ENCODE measurements at places on chromosomes 1 and 21.

DNA sequence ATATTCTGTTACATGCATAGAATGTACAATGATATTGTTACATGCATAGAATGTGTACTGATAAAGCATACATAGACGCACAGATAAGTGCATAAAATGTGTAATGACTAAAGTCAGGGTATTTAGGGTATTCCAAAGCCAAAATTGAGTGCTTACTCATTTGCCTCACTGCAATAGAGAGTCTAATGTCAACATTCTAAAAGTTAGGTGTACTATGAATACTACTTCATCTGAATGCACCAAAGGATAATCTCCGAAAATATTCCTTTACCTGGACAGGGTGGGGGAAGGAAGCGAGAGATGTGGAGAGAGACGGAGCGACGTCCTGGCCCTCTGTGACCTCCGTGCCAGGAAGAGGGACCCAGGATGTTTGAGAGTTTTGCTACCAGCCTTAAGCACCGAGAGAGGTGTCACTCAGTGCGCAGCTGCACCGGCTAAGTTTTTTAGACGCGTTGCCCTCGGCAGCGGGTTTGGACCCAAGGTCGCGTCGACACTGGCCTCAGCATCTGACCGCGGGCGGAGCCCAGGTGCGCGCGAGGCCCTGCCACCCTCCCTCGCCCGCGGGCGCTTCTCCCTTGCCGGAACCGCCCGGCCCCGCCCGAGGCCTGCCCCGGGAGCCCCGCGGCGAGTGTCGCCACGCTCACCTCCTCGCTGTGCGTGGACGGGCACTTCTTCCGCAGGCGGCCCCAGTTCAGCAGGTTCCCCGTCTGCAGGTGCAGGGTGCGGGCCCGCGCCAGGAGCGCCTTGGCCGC, 660 bp downstream of the GCLM start:
- peak; percentile 25 for DNase-seq

- no peak for DNase-seq
Measured at GRCh38 chr21:14922980-14923379, 141.8 kb downstream of the NRIP1 start.

DNA sequence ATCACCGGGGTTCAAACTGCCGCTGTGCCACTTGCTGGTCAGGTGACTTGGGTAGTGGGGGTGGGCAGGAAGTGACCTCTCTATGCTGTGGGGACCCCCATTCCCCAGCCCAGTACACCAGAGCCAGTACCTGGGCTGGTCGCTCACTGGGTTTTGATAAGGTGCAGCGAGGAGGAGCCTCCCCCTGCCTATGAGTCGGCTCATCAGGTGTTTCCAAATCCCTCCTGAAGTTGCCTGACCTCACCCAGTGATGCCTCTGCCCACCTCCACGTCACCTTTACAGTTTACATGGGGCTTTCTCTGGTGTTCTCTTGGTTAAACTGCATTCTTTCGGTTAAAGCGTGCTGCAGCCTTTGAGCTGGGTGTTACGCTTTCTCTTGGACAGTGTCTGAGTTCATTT, 58.2 kb downstream of the ARHGEF10L start:
- DNase-seq = no peak

DNA sequence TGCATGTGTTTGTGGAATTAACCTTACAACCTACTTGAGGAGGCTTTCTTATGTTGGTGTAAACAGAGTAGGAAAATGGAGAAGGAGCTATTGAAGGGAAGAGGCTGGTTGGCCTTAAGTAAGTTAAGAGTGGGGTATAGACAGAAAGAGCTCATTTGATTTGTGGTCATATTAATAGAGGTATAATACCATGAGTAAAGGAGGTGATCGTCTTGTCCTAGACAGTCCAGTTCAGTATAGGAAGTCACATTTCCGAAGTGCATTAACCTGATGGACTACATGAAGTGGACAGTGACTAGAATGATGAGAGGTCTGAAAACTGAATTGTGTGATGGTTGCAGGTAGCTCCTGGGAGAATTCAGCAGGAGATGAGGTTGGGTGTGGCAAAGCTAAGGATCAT, 215.4 kb upstream of the ZC3H12A start:
- no peak for DNase-seq

GRCh38 chr1:6386371-6386949, 7.1 kb downstream of the ACOT7 start:
- no peak for DNase-seq

GRCh38 chr1:36400825-36401601, 3.3 kb upstream of the LSM10 start:
- peak; percentile 73 for DNase-seq

GRCh38 chr1:201418461-201418860, 3.1 kb downstream of the TNNI1 start:
- DNase-seq = no peak

GRCh38 chr1:117051224-117052064, 8.7 kb upstream of the TTF2 start:
- no peak for DNase-seq

GRCh38 chr1:10968411-10968826, 44.0 kb upstream of the TARDBP start:
- DNase-seq = no peak

- no peak for DNase-seq
Measured at GRCh38 chr1:109963864-109964263, 20.7 kb upstream of the AHCYL1 start.

DNA sequence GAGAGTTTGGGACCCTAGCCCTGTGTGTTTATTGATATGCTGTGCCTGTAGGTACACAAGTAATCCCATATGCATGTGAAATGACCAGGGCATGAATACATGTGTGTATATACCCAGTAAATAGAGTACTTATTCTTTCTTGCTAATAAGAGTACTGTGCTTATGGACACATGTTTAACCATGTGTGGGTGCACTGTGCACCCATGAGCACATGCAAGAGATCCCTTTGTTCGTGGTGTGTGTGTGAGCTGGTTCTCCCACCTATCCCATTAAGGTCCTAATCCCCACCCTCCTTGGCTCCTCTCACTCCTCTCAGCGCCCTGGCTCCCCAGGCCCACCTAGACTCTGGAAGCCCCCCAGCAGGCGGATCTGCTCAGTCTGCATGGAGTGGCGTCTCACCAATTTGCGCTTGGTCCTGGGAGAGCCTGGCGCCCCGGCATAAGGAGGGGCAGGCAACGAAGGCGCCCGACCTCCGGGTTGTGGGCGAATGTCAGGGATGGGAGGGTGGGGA, 2.2 kb upstream of the LIX1L start:
- no peak for DNase-seq

DNA sequence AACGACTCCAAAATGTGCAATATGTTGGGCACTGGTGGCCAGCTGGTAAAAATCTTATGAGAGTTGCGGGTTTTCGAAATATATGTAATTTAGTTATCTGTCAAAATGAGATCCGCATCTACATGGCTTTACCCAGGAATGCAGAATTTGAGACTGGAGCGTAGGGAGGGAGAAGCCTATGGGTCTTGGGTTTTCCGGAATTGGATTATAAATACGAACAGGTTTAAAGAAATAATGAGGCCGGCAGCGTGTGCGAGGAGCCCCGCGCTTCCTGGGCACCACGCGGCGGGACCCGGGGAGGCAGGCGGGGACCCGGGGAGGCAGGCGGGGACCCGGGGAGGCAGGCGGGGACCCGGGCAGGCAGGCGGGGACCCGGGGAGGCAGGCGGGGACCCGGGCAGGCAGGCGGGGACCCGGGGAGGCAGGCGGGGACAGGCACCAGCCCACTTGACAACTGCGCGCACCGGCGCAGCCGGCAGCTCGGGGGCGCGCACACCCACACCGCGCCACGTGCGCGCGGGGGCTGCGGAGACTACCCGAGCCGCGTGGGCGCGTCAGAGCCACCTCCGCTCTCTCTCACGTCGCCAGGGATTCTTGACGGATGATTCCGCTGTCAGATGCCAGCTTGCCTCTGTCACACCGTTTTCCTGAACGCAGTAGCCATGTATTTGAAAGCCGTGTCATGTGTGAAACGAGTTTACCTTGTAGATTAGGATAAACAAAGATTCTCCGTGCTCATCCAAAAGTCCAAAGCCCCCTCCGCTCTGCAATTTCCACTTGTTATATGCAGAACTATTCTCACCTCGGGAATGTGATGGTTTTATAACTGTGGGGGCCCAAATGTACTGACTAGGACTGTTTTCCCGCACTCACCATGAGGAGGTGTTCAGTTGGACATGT, 54.3 kb upstream of the HNRNPU start:
- peak; percentile 74 for DNase-seq

- DNase-seq = peak; percentile 75
Measured at GRCh38 chr1:181149326-181150125, 61.0 kb downstream of the IER5 start.

- no peak for DNase-seq
Measured at GRCh38 chr21:46455575-46456385, 2.9 kb upstream of the DIP2A start.

DNA sequence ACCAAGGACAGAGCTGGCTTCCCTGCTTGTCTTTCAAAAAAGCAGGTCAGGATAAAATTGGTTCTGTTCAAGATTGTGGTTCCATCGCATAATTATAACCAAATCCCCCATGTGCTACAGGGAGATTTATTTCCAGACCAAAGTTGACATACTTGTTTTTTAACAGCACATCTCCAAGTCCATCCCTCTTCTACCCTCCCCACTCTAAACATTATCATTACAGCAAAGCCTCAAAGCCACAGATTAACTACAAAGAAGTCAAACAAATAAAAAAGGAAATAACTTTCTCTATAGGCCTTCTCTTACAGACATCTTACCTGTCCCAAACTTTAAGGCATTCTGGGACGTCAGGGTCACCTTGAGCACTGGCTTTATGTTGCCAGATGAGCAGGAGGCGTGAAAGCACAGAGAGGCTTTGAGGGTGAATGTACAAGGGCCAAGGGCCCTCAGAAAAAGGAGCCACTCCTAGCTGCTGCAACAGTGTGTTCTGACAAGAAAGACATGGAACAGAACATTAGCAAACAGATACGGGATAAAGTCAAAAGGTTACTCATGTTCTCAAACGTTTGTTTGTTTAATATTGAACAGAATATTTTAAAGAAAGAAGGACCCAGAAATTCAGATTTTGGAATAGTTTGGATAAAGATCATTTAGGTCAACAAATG, 31.2 kb downstream of the UBR4 start:
- DNase-seq = no peak

DNA sequence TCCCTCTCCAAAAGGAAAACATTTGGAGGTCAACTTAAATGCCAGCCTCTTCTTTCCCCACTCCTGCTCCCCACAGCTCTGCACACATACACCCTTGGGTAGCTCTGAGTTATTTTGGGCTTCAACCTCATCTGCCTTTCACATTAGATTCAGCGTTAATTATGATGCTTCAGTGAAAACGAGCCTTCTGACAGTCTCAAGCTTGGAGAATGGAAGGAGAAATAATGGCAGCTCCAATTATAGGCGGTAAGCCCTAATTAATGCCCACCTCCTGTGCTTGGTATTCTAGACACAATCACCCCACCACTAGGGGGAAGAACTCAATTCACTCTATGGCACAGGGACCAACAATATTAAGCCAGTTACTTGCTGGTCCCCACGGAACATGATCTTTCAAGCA, 397.9 kb downstream of the BRINP2 start:
- DNase-seq = no peak

- DNase-seq = no peak
Measured at GRCh38 chr1:175787881-175788280, 44.5 kb upstream of the TNR start.

DNA sequence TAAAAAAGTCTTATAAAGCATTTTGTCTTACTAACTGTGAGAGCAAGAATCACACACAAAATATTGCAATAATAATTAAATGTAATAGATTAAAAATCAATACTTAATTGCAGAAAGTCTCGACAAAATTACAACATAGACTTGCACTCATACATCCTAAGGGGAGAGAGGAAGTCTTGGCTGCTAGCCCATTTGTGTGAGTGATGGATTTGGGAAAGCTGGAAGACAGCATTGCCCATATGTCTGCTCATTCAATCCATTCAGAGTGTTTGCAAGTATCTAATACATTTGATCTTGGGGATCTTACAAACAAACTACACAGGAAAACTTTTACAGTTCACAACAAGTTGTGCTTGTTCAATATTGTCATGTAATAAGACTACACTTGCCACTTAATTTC, 140.5 kb downstream of the COL11A1 start:
- no peak for DNase-seq

GRCh38 chr21:42527489-42528158, 14.0 kb downstream of the SLC37A1 start:
- DNase-seq = peak; percentile 71

DNA sequence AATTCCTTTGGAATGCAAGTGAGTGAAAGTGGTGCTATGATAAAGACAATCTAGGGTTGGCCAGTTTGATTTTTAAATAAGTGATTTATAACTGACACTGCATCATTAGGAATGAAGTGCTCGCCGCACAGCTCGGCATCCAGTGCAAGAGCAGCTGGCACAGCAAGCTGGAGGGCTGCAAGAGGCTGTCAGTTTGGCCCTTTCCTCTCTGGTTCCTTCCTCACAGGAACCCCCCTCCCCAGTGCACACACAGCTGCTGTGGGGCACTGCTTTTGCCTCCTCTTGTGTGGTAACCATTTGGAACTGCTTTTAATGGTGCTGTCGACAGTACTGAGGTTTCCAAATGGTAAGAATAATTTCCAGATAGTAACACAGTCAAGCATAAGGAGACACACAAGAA, 10.4 kb upstream of the BCAR3 start:
- no peak for DNase-seq

DNA sequence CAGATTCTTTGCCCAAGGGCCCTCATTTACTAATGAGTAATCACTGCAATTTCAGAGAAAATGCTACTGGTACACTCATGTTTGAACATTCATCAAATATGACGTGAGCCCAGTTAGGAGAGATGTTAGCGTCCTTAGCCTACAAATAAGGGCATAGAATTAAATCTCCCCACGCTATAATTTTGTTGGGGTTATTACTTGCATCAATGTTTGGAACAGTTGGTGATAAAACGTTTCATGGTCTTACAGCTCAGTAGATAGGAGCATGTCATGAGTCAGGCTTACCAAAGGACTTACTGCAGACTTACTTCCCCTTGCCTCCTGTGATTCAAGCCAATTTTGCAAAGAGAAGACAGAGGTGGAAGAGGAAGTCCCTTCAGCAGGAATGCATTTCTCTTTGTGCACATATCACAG, 304.0 kb downstream of the KIF26B start:
- no peak for DNase-seq

Data from T-cell (primary cell).